ENCODE measurements at places on chromosomes 11 and 22.

- DNase-seq: no peak
Observed at GRCh38 chr22:26558248-26558895, 31.6 kb downstream of the TPST2 start.

DNA sequence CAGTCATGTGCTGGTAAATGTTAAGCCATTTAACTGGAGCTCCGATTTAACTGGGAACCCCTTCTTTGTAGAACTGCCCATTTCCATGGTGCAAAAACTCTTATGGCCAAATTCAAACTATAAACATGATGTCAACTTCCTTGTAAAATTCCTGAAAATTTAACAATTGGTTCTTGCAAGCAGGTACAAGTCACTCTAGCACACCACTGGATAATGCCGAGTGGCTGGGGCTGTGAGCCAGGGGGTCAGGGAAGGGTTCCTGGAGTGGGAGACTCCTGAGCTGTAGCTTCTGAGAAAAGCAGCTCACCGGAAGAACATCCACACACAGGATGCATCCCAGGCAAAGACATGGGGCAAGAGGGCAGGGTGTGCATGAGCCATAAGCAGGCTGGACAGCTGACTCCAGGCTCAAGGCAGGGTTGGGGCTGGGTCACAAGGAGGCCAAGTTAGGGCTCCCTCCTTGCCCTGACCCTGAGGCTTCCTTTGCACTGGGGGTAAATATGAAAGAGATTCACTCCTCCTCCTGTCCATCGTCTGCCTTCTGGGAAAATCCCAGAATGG is 18.2 kb downstream of the P2RY2 start:
- no peak for DNase-seq

DNA sequence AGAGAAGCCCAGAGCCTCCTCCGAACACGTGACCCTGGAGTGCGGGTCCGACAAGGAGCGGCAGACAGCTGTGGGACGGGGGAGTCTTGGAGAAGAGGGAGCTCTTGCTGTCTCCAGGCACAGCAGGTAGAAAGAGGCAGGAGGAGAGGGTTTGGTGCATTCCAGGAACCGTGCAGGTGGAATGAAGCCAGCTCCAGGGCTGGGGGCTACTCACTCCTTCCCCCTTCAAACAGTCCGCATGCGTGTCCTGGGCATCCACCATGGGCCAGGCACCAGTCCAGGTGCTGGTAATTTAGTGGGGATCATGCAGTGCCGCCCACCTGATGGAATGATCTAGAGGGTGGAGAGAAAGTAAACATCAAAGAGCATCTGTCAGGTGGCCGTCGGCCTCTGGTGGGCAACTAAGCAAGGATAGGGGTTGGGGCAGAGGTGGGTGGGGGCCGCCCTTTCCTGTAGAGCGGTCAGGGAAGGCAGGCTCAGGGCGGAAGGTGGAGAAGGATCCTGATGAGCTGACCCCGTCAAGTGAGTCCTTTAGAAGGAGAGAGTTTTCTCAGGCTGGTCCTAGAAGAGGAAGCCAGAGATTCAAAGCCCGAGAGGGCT is 850.0 kb downstream of the TBC1D22A start:
- no peak for DNase-seq

- no peak for DNase-seq
Observed at GRCh38 chr11:12118949-12119348, 8.6 kb downstream of the MICAL2 start.

DNA sequence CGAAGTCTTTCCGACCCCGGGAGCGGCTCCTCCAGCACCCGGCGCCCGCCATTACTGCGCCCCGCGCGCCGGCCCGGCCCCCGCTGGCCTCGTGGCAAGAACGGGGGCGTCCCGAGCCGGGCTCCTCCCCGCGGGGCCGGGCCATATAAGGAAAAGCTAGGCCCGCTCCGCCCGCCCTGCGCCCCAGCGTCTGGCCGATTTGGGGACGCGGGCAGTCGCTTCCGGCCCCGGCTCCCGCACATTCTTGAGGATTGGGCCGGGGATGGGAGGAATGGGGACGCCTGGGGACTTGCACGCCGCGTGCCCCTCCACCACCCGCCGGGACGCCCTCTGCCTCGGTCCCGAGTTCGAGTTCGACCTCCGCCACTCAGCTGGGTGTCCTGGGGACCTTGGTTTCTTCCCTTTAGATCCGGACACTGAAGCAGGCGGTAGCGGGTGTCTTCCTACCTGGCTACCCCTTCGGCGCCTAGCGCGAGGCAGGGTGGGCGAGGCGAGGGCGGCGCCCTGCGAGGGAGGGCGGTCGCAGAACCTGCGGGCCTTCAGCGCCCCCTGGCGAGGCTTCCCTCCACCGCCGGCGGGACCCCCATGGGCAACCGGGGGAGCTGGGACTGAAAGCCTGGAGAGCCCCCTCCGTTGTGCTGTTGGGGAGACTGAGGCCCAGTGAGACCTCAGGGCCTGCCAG is 3.8 kb downstream of the SMTN start:
- peak; percentile 92 for DNase-seq

DNA sequence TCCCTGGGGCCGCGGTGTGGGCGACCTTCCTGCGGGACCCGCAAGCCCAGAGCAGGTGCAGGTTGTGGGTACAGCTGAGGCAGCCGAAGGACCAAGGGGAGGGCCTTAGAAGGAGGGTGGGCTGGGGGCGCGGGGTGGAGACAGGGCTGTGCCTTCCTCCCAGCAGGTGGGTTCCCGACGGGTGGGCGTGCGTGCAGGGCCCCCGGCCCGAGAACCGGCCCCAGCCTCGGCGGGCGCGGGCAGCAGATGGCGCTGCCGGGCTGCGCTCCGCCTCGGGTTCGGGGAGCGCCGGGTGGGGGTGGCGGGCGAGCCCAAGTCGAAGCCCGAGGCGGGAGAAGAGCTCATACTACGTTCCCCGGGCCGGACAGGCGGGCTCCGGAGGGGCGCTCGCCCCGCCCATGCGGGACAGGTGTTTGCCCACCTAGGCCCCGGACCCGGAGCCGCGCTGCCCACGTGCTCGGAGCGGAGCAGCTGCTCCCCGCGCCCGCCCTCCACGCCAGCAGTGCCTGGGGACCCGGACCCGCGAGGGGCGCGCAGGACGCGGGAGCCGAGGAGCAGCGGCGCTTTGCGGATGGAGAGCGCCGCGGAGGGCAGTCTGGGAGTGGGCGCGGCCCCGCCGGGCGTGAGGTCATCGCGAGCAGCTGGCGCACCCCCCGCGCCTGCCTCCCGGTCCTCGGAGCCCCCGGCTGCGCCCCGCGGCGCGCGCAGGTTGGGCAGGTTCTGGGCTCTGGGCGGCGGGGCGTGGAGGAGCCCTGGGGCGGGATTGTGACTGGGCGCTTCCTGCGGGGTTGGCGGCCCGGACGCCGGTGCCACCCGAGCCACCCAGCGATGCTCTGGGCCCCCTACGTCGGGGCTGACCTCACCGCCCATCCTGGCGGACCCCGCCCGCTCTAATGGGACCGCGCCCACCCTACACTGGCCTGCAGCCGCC is 25.3 kb downstream of the DUSP8 start:
- peak; percentile 74 for DNase-seq

GRCh38 chr11:108647701-108648527 is 17.0 kb upstream of the DDX10 start:
- peak; percentile 67 for DNase-seq

DNA sequence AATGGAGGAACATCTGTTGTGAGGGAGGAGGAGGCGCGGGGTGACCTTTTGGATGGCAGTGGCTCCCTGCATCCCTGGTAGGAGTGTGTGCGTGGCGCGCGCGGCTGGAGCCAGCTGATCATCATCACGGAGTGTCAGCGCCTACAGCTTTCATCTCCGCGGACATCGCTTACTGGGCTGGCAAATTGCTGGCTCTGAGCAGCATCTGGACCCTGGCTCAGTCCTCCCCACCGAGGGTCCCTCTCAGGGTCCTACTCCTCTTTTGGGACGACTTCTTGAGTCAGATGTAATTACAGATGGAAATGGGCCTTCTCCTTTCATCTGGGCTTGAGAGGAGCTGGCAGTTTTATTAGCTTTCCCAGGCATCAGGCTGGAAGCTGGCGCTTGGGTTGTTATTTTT is 85.3 kb downstream of the CACNA1I start:
- DNase-seq: no peak

- no peak for DNase-seq
Observed at GRCh38 chr11:125170510-125171031, 6.0 kb downstream of the PKNOX2 start.

- no peak for DNase-seq
Observed at GRCh38 chr11:57283231-57283990, 41.3 kb downstream of the TNKS1BP1 start.

DNA sequence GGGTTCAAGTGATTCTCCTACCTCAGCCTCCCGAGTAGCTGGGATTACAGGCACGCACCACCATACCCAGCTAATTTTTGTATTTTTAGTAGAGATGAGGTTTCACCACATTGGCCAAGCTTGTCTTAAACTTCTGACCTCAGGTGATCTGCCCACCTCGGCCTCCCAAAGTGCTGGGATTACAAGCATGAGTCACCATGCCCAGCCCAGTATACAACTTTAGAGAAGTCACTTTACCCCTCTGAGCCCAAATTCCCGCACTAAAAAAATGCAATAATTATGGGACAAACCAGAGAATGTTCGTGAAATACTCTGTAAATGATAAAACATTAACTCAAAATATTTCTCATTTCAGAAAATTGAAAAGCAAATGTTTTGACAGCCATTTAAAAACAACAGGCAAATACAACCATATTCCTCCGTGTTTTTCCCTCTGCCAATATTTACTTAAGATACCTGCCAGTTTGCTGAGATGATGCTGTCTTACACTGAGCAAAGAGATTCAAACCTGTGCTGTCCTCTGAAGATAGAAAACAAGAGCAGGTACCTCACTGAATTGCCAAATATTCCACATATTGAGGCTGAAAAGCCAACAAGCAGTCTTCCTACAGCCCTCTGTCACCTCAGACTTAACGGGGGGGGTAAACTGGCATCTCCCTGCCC is 9.6 kb downstream of the PLEKHA7 start:
- no peak for DNase-seq

- DNase-seq: peak; percentile 50
Observed at GRCh38 chr22:27692243-27692642, 109.3 kb downstream of the MN1 start.

DNA sequence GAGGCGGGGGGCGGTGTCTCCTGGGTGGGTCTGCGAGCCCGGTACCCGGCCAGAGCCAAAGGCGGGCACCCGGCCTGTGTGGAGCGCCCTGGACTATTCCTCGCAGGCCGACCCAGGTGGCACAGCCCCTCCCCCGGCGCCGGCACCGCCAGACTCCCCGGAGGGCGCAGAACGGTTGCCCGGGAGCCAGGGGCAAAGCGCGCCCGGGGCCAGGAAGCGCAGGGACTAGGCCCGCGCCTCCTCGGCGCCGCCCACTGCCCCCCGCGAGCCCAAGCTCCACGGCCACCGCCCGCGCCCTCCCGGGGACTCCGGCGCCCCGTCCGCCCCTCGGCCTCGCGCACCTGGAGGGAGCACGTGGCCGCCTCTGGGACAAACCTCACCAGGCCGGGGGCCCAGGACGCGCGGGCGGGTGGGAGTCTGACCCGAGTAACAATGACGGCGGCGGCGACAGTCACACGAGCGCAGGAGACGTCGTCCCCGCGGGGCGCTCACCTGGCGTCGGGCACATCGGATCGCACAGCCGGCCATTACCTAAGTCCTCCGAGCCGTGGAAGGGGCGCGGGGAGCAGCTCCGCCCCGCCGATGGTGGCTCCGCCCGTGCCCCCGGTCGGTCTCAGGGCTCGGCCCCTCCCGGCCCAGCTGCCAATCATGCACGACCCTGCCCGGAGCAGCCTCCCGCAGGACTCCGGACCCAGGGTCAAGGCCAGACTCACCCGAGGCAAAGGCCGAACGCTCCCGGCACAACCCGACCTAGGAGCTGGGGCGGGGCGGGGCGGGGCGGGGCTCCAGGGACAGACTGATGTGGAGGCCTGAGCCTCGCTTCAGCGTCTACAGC is 7.4 kb downstream of the PLXNB2 start:
- no peak for DNase-seq

DNA sequence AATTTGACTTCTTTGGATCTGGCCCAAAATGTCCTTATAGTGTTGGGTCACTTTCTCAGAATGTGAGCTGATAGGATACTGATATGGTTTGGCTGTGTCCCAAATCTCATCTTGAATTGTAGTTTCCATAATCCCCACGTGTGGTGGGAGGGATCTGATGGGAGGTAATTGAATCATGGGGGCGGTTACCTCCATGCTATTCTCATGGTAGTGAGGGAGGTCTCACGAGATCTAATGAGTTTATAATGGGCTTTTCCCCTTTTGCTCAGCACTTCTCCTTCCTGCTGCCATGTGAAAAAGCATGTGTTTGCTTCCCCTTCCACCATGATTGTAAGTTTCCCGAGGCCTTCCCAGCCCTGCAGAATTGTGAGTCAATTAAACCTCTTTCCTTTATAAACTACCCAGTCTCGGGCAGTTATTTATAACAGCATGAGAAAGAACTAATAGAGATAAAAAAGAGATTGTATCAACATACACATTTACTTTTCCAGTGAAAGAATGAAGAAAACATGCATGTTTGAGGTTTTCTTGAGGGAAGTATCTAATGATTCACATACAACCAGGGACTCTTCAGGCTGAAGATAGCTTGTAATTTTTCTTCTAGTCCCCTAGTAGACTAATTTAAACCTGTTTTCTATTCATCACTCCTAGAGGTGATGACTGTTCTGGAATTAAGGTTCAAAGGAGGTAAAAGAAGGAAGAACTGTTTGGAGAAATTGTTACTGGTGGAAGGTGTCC is 17.3 kb upstream of the CSTF3 start:
- DNase-seq: no peak

DNA sequence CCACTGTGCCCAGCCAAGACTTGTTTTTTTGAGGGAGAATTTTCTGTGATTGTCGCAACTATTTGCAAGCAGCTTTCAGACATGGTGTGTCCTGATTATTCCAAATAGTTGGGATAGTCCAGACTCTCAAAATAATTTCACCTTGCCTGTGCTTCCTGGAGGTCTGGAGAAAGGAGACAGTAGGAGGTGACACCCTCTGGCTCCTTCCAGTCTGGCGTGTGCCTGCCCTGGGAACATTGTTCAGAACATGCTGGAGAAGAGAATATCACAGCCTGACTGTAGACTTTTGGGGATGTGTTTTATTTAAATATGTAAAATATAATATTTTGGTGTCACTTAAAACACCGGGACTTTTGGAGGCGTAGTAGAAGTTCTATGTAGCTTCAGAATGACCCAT is 14.9 kb downstream of the ZNRF3 start:
- no peak for DNase-seq

DNA sequence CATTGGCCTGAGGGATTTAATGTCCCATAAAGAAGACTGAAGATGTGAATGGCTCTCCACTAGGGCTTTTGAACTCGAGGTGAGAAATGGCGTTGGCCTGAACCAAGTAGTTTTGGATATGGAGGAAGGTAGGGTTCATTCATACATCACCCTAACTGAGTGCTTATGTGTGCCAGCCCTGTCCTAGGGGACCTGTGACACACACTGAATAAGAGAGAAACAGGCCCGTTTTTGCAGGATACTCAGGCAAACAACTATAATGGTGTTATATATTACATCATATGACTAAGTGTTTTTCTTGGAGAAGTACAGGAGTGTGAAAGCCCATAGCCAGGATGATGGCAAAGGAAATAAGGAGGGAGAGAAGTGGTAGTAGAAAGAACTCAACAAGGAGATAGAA is 368.1 kb downstream of the TMEM135 start:
- no peak for DNase-seq

GRCh38 chr11:82533628-82534327 is 199.9 kb downstream of the FAM181B start:
- DNase-seq: no peak

GRCh38 chr11:125441648-125442410 is 54.2 kb downstream of the FEZ1 start:
- no peak for DNase-seq

All from AG08395 (cell line).